AG09309 (cell line): ENCODE measurements at places on chromosomes 13 and 19.
A peak's percentile ranks its signal among the peaks of the same experiment; 100 is the strongest.

DNA sequence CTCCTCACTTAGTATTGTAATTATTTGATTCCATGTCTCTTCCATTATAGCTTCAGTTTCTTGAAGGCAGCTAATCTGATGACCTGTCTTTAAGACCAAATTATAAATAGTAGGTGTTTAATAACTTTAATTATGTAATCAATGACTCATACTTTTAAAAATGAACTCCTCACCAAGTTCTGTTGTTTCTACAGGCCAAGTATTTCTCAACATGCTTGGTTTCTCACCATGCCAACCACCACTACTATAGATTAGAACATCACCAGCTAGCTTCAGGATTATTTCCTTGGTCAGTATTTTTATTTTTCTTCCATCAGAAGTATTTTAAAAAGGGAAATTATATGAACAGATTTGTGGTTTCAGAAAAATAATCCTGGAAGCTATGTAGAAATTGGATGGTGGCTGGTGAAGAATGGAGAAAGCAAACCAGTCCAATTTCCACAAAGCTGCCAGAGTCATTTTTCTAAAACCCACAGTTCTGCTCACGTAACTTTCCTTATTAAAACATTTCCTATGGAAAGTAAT lies 237.7 kb upstream of the DACH1 start:
- DNase-seq: no peak

DNA sequence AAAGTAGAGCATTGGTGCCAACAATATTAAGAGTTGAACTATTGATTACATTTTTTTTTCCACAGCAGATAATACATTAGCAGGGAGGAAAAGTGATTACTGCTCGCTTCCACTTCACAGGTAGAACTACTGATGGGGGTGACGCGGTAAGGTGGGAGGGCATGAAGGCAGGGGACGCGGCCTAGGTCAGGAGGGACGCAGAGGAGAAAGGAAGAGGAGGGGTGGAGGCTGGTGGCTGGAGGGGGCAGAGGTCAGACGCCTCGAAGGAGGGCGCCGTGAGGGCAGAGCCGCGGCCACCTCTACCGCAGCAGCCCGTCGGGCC lies 287 bp upstream of the B3GLCT start:
- DNase-seq: no peak

DNA sequence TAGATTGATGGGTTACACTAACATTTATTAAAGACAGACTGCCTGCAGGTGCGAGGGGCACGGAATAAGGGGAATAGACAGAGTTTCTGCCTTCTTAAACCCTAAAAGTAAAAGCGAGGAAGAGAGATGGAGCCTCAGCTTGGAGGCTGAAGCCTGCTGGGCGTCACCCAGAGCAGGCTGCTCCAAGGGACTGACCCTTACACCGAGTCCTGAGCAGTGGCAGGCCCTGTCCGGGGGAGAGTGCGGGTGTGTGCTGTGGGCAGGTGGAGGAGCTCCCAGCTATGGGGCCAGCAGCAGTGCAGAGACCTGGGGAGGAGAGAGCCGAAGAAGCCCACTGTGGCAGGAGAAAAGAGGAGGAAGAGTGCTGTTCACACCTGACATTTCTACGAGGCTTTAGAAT lies 86.4 kb downstream of the SOX1 start:
- no peak for DNase-seq

DNA sequence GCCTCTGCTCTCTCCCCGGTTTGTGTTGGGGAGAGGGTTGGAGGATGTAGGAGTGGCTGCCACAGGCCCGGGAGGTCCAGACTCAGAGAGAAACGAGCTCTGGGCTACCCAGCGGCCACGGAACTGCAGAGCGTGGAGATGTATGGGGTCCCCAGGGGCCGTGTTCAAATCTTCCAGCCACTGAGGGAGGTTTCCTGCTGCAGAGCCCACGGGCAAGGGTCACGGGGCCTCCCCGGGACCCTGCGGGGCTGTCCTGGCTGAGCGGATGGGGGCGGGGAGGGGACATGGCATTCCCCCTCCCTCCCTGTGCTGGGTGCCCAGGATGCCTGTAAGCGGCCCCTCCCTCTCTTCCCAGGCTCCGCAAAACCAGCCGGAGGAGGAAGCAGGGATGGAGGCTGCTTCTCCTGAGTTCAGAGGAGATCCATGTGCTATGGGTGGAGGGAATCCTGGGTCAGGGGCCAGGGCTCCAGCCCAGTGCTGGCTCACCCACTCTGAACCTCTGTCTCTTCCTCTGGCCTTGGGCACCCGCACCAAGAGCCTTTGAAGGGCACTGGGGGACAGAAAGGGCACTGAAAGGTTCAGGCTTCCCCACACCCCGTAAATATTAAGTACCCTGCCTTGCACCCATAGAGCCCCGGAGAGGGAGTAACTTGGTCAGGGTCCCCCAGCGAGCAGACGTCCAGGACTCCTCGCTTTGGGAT lies 22.6 kb downstream of the SMIM24 start:
- no peak for DNase-seq

GRCh38 chr13:25625414-25625813 lies 253.6 kb downstream of the ATP8A2 start:
- no peak for DNase-seq

DNA sequence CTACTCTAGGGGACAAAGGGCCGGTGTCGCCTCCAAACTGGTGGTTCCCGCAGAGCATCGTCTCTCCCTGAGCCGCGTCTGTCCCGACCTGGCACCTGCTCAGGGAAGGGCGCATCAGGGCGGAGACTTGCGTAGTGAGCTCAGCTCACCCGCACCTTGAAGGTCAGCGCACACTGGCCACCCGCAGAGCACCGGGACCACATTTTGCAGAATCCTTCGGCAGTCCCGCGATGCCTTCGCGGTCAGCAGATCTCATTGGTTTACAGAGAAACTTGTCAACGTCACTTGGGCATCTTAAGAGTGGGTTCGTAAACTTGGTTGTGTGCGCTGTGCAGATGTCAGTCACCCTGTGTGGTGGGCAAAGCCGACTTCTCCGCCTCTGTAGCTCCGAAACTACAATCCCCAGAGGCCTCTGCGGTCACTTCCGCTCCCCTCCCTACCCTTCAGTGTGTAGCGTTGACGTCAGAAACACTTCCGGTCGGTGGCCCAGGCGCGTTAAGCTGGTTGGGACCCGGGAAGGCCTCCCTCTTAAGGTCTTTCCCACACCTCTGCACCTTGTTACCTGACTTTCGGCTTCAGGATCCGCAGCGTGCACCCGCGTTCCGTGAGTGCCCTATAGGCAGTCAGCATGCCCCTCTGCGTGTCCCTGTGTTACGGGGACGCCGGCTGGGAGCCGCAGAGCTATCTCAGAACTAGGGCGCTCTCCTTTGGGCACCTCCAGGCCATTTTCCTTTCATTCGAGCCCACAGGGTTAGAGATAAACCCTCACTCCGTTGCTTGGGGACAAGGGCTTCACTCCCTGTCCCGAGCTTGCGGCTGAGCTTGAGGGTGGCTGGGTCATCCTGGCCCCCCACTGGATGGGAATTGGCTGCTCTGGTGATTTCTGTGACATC lies 36.5 kb upstream of the ZNF527 start:
- DNase-seq: peak; percentile 39

DNA sequence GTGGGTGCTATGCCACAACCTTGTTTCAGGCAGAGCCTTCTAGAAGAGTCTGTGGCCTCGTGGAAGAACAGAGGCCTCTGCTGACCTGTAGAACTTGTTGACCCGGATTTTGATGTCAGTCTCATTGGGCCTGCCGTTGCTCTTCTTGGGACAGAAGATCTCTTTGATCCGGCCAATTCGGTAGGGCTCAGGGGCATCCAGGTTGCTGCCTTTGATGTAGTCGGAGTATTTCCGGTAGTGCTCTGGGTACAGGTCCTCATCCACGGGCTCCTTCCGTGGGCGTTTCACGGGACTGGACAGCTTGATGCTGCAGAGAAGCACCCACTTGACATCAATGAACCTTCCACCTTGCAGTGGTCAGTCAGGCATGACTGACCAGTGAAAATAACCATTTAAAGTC lies 24.0 kb upstream of the EIF3G start:
- DNase-seq: no peak

- no peak for DNase-seq
Measured at GRCh38 chr13:112859128-112859816, 109.7 kb upstream of the MCF2L start.

- no peak for DNase-seq
Measured at GRCh38 chr19:44113784-44114390, 688 bp downstream of the ZNF225 start.

DNA sequence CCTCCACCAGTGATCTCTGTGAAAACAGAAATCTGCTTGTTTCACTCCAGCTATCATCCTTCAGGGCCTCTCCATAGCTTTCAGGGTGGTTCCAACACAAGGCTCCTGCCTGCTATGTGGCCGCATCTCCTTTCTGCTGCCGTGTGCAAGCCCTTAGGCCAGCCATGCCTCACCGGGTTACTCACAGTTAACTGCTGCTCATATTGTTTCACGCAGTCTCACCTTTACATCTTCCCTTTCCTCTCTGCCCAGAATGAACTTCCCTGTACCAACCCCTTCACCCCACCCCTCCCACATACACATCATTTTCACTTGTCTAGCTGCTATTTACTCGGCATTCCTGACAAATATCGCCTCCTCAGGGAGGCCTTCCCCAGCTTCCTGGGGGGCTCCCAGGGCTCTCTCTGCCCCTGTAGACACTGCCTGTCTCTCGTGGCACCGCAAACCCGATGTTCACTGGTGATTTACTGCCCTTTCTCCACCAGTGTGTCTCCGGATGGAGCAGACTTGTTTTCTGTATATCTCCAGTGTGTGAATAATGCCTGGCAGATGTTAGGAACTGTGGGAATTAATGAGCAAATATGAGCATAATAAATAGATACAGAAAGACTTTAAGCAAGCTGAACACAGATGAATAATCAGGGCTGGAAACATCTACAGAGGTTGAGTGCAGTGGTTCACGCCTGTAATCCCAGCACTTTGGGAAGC lies 39.3 kb upstream of the GPR183 start:
- no peak for DNase-seq

DNA sequence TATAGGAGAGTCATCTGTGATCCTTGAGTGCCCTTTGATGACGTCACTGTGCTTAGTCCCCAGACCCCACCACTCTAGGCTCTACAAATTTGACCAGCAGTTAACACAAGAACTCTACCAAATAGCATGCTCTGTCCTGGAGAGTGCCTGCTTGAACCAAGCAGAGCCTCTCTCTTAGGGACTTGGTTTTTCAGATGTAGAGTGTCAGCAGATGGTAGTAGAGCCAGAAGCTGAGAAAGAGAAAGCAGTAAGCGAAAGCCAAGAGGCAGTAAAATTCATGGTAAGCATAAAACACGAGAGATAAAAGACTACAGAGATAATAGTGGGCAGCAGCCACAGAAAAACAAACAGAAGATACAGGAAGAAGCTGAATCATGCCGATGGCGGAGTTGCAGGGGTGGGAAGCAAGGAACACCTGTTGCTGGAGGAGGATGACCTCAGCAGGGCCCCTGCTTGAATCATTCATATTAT lies 193.3 kb downstream of the SLC7A1 start:
- DNase-seq: no peak

- no peak for DNase-seq
Measured at GRCh38 chr19:2476451-2477140, 669 bp downstream of the GADD45B start.

DNA sequence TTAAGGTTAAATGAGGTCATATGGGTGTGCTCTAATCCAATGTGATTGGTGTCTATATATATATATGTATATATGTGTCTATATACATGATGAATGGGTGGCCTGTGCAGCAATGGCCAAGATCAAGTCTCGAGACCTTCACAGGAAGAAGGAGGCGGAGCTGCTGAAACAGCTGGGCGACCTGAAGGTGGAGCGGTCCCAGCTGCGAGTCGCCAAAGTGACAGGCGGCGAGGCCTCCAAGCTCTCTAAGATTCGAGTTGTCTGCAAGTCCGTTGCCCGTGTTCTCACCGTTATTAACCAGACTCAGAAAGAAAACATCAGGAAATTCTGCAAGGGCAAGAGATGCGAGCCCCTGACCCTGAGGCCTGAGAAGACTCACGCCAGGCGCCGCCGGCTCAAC lies 109.8 kb downstream of the EFNB2 start:
- DNase-seq: no peak

GRCh38 chr13:40668335-40668734 lies 1.9 kb upstream of the FOXO1 start:
- no peak for DNase-seq

DNA sequence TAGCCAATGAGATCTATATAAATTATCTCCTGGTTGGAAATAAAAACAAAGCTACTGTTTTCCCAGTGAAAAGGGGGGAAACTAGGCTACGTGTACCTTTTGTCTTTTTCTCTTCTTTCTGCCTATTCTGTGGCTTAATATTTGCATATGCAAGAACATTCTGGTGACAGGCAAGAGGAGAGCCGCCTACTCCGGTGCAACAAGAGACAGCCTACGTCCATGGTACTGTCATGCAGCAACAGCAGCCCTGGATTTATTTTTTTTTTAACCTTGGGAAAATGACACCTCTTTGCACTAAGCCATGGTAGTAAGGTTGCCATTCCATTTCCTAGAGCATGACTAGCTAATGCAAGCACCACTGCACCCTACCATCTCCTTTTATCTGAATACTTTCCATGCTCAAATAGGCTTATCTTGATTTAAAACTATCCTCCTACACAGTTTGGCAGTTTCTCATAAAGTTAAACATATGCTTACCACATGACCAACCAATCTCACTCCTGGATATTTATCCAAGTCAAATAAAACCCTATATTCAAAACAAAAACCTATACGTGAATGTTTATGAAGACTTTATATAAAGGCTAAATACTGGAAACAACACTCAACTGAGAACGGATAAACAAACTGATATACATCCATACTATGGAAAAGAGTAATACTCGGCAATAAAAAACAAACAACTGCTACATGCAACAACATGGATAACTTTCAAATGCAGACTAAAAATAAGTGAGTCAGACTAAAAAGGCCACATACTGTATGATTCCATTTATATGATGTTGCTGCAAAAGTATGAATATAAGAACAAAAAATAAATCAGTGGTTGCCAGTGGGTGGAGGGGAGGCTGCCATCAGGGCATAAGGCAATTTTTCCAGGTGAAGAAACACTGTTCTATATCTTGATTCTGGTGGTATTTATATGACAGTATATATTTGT lies 17.3 kb downstream of the NUFIP1 start:
- DNase-seq: no peak

GRCh38 chr13:110916301-110917142 lies 1.7 kb upstream of the ANKRD10 start:
- DNase-seq: peak; percentile 76

GRCh38 chr19:757811-758668 lies 7.1 kb downstream of the MISP start:
- DNase-seq: no peak

GRCh38 chr13:45817833-45818232 lies 33.7 kb downstream of the SIAH3 start:
- DNase-seq: no peak

DNA sequence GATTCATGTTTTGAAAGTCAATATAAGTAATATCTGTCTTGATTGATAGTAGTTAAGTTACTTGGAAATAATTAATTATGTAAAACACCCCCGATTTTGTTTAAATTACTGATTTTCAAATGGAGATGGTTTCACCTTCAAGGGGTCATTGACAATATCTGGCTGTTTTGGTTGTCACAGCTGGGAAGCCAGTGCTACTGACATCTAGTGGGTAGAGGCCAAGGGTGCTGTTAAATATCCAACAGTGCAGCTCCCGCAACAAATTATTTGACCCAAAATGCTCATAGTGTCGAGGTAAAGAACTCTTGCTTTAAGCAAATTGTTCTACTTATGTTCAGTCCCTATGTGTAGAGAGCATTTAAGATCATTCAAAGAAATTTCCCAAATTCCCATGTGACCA lies 50.6 kb upstream of the PCDH20 start:
- no peak for DNase-seq

GRCh38 chr13:37148501-37148900 lies 43.0 kb upstream of the CSNK1A1L start:
- no peak for DNase-seq

GRCh38 chr13:107275945-107276614 lies 708.1 kb upstream of the ARGLU1 start:
- DNase-seq: no peak

- DNase-seq: no peak
Measured at GRCh38 chr13:41905600-41906254, 55.2 kb downstream of the VWA8 start.
